ENCODE measurements at places on chromosomes 2 and 18.
A peak's percentile ranks its signal among the peaks of the same experiment; 100 is the strongest.

DNA sequence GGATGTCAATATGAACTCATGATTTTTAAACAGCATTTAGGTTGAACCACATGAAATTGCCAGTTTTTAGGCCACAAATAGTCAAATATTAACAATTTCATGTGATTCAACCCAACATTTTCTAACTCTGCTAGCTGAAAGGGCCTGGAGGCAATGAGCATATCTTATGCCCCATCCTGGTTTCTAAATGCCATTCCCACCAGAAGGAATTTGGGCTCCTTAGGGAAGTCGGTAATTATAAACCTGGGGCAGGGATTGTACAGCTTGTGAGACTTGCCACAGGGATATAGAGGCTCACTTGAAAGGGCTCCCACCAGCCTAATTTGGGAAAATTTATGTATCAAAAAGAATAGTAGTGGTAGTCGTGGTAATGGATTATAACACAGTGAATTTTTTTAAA is 178.4 kb upstream of the ALPP start:
- DNase-seq, result no peak

- no peak for DNase-seq
Observed at GRCh38 chr2:215420471-215420935, 15.4 kb downstream of the FN1 start.

DNA sequence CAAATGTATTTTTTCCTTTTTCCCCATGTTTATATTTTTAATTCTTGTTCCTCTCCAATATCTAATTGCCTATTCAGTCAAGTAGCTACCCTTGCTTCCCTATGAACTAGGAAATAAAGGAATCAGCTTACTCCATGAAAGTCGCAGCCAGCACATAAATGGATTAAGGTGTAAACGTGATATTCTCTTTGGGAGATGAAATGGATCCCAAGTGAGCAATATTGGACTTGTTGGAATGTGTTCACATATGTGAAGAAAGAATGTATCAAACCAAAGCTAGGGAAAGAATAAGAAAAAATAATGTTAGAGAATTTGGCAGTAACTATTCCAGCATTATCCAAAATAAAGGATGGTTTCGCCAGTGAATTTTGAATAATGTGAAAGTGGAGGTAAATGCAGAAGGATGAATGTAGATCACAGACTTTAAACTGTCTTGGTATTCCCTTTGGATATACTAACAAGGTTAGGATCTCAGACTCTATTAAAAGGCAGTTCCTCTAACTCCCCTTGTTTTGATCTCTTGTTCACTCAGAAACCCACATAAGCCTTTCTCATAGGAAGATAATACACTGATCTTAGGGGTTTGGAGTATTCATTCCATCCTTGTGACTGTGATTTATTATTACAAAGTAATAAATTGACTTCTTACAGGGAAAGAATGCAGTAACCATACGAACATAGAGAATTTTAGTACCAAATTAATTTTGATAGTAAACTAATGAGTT is 208.1 kb downstream of the BABAM2 start:
- no peak for DNase-seq

DNA sequence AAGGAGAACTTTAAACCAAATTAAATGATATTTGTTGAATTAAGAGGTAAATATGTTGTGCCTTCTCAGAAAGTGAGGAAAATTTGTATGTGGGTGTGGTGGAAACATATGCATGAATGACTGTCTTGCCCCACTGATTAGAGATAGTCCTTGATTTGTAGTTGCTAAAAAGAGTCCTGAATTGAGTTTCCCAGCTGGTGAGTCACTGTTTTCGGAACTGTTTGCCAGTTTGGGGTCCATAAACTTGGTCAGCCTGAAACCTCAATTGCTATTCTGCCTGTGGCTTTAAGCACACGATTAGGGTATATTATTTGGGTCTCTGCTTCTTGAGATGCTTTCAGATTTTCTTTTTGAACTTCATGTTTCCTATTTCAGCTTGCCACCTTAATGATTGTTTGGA is 53.3 kb downstream of the PIKFYVE start:
- DNase-seq, result no peak

DNA sequence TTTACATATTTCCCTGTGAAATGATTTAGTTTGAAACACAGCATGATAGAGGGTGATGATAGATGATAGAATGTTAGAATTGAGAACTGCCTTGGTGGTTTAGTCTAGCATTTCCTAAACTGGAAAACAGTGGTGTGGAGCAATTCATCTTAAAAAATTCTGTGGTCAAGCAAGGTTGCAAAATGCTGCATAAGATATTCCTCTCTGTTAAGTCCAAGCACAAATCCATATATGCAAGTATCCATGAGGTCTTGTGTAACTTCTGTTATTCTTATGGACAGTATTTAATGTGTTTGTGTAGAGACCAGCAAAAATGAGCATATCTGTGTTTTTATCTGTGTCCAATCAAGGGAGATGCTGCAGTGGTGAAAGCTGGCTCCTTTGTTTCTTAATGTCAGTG is 30.0 kb downstream of the CPS1 start:
- no peak for DNase-seq

- no peak for DNase-seq
Observed at GRCh38 chr2:217413193-217413592, 553.3 kb upstream of the TNP1 start.

DNA sequence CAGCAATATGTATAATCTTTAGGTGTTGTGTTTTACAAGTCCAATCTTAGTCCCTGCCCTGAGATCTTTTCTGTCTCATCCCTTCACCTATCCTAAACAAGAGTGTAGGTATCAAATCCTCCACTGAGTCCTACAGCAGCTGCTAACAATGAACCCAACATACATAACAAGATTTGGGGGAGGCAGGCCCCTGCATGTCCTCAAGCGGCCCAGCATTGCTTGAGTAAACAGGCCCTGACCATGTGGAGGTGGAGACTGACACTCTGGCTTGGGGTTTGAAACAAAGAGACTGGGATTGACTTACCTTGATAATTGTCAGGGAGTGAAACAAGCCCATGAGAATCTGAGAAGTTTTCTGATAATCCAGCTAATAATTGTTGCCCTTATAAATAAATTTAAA is 213.4 kb downstream of the STK39 start:
- no peak for DNase-seq

- DNase-seq, result no peak
Observed at GRCh38 chr2:47300609-47301276, 102.2 kb upstream of the MSH2 start.

- DNase-seq, result no peak
Observed at GRCh38 chr2:26652361-26653041, 11.3 kb upstream of the CIB4 start.

DNA sequence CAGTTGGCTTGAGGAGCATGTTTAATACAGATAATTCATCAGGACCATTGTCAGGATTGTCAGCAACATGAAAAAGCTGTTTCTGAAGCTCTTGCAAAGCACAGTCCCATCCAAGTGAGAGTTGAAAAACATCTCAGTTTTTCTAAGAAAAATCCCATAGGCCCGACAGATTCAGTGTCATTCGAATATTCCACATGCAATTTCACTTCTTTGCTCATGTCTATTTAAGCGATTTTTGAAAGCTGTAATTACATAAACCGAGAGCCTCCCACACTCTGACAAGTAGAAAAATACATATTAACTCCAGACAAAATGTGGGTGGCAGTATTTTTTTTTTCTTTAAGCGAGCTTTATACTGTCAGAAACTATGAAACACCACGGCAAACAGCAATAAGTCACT is 134.7 kb upstream of the GALNT5 start:
- DNase-seq, result no peak

- DNase-seq, result no peak
Observed at GRCh38 chr2:673016-673415, 4.2 kb downstream of the TMEM18 start.

DNA sequence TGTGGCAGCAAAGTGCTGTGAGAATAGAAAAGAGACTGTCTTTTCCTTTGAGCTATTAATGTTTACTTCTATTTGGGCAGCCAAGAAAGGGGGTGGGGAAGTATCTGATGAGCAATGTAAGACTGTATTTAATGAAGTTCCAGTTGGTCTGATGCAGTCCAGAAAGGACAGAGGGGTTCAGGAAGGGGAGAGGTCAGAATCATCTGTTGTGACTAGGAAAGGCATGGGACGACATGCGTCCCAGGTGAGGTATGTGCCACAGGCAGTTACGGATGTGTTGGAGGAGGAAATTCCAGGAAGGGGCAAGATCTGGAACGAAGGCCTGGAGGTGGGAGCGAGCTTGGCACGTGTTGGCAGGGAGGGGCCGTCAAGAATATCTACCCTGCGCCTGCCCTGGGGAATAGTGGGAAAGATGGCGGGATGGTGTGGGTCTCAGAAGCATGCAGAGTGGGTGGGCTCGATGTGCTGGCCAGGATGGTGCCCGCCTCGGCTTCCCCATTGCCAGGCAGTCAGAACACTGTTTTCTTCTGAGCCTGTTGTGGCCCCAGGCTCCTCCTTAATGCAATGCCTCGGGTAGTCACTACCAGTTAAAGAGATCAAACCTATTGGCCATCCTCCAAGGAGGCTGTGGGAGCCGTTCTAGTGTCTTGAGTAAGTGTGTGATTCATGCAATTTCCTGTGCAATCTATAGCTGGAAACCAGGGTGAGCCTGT is 57.8 kb upstream of the TXNDC2 start:
- no peak for DNase-seq

GRCh38 chr2:15666861-15667808 is 75.5 kb downstream of the DDX1 start:
- no peak for DNase-seq

DNA sequence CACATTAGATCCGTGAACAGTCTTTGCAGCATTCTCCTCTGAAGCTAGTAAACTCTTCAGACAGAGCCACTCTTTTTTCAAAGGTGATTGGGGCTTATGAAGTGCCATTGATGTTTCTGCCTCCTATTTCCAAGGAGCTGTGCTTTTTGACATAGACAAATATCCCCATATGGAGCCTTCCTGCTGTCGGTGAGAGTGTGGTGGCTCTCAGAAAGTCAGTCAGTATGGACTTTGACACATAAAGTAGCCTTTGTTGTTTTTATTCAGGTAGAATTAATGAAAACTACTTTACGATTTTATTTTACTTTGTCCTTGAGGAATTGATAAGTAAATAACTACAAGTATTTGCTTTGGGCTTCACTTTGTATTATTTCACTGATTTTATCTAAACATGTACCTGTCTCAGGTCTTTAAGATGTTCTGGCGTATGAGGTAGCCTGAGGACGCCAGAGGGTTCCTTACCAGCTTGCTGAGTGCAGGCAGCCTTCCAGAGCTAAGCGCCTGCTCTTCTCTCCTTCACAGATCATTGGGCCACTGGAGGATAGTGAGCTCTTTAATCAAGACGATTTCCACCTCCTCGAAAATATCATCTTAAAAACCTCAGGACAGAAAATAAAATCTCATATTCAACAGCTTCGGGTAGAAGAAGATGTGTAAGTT is 69.7 kb downstream of the UGGT1 start:
- no peak for DNase-seq

DNA sequence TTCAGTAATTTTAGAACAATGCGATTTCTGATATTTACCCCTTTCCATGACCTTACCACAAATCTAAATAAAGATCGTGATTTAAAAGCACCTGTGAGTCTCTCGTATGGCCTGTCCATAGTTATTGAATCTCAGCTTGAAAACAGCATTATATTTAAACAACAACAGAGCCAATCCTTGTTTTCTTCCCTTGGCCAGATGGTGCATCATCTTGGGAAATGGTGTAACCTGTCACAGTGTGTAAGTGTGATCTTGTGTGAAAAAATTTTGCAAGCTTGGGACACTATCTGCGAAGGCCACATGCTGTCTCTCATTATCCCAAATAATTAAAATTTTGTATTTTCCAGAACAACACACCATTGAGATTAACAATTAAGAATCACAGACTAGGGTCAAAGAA is 262.7 kb upstream of the SPHKAP start:
- DNase-seq, result no peak

DNA sequence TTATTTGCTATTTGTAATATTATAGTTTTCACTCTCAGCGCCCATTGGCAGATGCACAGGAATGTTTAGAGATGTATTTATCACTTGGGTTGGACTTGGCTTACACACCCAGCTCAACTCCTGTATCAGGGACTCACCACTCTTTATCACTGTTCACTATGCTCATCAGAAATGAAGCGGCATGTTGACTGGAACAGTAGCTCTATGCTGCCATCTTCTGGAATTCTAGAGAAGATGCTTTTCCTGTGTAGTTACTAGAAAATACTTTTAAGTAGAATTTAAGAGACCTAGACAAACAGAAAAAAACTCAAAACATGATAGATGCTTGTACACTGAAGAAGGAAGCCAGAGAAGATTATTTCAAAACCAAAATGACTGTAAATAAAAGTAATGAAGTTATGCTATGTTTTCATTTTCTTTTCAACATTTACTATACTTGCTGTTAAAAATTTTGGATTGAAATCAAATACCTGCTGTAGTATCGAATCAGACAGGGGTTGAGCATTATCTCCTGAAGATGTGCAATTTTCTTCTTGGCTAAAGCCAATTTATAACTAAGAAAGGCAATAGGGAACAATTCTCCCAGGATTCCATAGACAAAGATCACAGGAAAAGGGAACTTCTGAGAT is 47.4 kb upstream of the NXPH2 start:
- DNase-seq, result peak; percentile 66

DNA sequence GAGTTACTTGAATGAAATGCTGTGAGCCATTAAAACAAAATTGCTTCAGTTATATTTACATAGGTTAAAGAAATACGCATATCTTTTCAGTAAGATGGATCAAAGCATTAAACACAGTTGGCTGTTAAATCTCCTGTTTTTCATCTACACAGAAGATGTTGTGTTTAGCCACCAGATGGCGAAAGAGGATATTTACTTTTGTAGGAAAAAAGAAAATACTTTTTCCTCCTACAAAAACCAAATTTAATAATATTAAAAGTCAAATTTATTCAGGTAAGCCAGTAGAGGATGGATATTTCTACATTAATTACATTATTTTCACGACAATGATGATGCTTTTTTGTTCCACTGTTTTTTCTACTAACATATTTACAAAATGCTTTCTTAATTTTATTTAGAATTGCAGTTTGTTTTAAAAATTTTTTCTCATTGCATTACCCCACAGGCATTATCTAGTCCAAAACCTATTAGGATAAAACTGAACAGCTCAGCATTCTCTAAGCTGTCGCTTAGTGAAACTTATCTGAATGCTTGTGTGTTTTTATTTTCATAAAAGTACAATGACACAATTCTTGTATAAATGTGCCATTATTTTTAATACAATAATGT is 173.7 kb downstream of the ASXL3 start:
- no peak for DNase-seq

- DNase-seq, result no peak
Observed at GRCh38 chr18:10122988-10123950, 209.5 kb downstream of the VAPA start.

DNA sequence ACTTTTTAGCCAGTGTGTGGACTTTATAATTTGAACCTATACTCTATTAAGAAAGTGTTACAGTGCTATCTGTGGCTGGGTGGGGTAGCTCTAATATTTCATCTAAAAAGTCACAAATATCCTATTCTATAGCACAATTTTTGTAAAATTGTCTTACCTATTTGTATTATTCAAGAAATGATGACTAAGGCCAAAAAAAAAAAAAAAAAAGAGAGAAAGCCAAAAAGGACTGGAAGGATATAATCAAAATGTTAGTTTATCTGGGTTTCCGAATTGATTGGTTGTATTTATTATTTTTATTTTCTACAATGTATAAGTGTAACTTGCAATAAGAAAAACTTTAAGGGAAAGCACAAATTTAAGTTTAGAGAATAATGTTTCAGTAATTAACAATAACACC is 5.5 kb downstream of the ARL6IP6 start:
- DNase-seq, result no peak

All from NCI-H1694 (cell line).